Omental fat pad (tissue), 4 donors: ENCODE measurements at places on chromosomes 2 and 18.

GRCh38 chr2:118808429-118808809, 39.0 kb downstream of the EN1 start:
- DNase-seq, result no peak

GRCh38 chr2:236939721-236940231, 145.9 kb upstream of the COPS8 start:
- DNase-seq, result no peak

DNA sequence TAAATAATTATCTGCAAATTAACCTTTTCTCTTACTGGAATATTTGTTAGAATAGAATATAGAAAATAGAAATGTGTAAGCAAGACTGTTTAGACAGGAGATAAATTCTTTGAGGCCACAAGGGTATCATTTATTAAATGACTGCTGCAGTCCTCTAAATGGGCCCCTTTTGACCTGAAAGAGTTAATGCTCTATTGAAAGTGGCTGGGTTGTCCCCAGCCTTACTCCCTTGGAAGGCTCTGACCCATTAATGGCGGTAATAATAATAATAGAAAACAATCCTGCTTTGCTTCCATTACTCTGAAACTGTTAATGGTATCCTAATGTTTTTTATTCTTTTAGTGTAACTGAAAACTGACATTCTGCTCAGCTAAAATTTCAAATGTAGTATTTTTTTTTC, 398.0 kb upstream of the NRP2 start:
- DNase-seq, result no peak

- DNase-seq, result no peak
These were observed 335.7 kb upstream of the HS6ST1 start for GRCh38 chr2:128654408-128654807.

GRCh38 chr2:98376996-98377395, 30.7 kb downstream of the CNGA3 start:
- DNase-seq, result no peak

DNA sequence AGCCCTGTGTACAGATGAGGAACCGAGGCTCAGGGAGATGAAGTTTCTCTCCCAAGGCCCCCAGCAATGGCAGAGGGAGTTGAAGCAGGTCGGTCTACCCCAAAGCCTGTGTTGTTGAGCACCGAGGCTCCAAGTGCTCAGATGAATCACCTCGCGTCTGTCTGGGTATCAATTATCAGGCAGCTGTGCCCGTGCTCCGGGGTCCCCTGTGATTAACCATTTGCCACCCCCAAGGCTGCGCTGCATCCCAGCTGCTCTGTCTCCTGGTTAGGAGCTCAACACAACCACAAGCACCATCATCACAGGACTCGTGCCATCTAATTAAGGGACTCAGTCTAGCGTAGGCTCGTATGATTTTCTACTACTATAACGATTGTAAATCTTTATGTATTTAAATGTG, 27.1 kb downstream of the LIPG start:
- no peak for DNase-seq

DNA sequence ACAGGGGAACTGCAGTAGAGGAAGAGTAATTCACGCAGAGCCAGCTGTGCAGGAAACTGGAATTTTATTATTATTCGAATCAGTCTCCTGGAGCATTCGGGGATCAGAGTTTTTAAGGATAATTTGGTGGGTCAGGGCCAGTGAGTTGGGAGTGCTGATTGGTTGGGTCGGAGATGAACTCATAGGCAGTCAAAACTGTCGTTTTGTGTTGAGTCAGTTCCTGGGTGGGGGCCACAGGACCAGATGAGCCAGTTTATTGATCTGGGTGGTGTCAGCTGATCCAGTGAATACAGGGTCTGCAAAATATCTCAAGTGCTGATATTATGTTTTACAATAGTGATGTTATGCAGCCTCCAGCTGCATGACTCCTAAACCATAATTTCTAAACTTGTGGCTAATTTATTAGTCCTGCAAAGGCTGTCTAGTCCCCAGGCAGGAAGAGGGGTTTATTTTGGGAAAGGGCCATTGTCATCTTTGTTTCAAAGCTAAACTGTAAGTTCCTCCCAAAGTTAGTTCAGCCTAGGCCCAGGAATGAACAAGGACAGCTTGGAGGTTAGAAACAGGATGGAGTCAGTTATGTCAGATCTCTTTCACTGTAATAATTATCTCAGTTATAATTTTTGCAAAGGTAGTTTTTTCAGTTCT, 67.0 kb downstream of the ASAP2 start:
- no peak for DNase-seq

- no peak for DNase-seq
These were observed 205.2 kb downstream of the AGPS start for GRCh38 chr2:177597759-177598158.

DNA sequence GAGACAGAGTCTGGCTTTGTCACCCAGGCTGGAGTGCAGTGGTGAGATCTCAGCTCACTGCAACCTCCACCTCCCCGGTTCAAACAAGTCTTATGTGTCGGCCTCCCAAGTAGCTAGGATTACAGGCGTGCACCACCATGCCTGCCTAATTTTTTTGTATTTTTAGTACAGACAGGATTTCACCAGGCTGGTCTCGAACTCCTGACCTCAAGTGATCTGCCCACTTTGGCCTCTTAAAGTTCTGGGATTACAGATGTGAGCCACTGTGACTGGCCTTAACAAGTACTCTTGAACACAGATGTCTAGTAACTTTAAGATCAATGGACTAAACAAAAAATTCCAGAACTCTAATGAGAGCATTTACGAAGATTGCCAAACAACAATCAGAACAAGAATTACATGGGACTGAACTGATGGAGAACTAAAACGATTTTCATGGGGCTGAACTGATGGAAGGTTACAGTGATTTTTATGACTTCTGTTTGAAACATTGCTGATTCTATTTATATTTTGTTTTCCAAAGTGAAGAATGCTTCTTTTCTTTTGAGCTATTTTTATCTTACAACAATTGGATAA, 46.5 kb upstream of the ST3GAL5 start:
- DNase-seq, result no peak

- DNase-seq, result no peak
These were observed 35.2 kb upstream of the CD207 start for GRCh38 chr2:70870790-70871189.

DNA sequence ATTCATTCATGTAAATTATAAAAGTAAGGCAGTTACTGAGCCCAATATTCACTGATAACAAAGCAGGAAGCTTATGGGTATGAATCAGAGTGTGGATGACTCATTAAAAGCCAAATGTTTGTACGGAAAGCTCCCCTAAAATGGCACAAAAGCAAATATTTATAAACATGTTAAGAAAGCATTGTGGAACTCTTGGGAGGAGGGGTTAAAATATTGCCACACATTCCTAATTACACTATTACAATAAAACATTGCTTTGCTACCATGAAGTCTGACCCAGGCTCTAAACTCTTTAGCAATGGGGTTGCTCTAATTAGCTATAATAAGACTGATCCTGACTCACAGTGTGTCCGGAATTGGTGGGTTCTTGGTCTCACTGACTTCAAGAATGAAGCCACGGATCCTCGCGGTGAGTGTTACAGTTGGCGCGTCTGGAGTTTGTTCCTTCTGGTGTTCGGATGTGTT, 110.9 kb downstream of the NAB1 start:
- no peak for DNase-seq

GRCh38 chr2:64090264-64090663, 54.0 kb downstream of the PELI1 start:
- no peak for DNase-seq

- DNase-seq, result no peak
These were observed 35.9 kb upstream of the SLC14A1 start for GRCh38 chr18:45688113-45688512.

DNA sequence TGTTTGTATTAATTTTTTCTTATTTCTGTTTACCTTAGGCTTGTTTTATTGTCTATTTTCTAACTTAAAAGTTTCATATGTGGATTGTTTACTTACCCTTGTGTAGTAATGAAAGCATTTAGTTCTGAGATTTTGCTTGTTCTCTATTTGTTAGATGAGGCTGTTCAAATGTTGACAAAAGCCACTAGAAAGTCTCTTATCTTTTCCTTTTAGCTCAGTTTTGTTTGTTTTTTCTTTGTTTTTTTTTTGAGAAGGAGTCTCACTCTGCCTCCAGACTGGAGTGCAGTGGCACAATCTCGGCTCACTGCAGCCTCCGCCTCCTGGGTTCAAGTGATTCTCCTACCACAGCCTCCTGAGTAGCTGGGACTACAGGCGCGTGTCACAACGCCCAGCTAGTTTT, 30.9 kb downstream of the USP14 start:
- no peak for DNase-seq

- no peak for DNase-seq
These were observed 247.1 kb upstream of the UBE2E3 start for GRCh38 chr2:180733330-180733729.
